ENCODE measurements at places on chromosomes 13 and 19.
A peak's percentile ranks its signal among the peaks of the same experiment; 100 is the strongest.

DNA sequence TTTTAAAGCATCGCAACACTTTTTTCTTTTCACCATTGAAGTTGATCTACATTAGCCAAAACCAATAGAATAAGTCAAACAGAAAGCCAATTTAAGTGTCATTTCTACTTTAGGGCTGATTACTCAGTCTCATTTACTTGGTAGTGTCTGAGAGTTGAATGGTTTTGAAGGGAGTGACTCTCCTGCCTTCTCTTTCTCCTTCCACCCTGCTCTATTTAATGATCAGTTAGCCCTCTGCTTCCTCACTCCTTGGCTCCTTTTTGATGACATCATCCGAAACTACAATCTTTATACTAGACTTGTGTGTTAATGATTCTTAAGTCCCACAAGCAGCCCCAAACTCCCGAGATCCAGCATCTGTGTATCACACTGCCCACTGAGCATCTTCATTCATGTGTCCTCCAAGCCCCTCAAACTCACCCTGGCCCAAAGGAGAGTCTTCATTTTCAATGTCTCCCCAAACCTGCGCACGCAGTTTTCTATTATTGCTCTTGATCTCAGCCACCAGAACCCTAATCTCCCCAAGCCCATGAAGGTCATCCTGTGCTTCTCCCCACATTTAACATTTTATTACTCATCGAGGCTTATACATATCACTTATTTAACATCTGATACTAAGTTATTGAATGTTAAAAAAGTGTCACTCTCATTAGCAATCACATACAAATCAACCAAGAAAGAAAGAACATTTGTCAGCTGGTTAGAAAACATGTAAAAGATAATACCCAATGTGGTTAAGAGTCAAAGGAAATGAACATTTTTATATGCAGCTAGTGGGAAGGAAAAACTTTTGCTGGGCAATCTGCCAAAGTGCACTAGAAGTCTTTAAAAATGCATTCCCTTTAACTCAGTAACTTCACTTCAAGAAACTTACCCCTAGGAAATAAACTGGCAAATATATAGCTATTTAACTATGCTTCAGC is 32.2 kb upstream of the ARGLU1 start:
- DNase-seq = no peak

DNA sequence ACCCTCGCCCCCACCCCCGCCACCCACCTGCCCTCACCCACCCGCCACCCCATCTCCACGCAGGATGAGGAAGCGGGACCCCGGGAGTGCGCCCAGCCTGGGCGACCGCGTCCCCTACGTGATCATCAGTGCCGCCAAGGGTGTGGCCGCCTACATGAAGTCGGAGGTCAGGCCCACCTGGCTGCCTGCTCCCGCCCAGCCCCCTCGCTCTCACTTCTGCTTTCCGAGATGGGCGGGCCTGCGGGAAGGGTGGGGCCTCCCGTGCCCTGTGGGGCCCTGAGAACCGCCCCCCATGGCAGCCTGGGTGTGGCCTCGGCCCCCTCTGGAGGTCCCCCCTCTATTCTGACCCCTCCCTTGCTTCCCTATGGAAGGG is 3.1 kb upstream of the SPIB start:
- no peak for DNase-seq

- DNase-seq = no peak
Measured at GRCh38 chr19:3544742-3545668, 6.0 kb downstream of the TEKTIP1 start.

DNA sequence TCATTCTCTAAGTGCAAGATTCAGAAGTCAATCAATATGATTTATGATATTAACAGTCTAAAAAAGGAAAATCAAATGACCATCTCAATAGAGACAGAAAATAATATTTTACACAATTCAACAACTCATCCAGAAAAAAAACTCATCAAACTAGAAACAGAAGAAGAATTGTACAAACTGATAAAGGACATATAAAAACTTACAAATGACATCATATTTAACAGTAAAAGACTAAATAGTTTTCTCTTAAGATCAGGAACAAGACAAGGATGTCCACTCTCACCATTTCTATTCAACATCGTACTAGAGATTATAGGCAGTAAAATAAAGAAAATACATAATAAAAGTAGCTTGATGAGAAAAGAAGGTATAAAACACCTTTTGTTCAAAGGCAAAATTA is 527.3 kb downstream of the DACH1 start:
- no peak for DNase-seq

GRCh38 chr13:39955560-39955959 is 300.1 kb downstream of the COG6 start:
- no peak for DNase-seq

- no peak for DNase-seq
Measured at GRCh38 chr13:110137680-110138009, 169.3 kb downstream of the COL4A1 start.

DNA sequence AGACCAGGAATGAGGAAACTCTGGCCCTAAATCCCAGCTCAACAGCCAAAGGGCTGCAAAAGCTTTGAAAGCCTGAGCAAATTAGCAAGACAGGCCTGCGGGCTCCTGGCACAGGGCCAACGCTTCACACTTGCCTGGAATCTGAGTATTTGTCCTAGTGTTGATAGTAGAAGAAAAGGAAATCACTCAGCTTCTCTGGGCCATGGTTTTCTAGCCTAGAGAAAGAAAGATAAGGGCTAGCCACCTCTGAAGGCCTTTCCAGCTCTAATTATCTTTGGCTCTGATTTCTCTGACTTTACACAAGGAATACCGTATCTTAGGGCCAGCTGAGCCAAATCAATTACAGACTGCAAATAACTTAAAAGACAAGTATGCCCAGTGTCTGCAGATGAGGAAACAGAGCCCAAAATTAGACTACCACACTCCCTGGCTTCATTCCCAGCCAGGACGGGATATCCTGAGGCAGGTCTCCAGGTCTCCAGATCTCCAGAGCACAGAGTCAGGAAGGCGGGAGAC is 69.6 kb downstream of the STK24 start:
- no peak for DNase-seq

GRCh38 chr19:3670796-3671679 is 29.2 kb downstream of the PIP5K1C start:
- peak; percentile 80 for DNase-seq

DNA sequence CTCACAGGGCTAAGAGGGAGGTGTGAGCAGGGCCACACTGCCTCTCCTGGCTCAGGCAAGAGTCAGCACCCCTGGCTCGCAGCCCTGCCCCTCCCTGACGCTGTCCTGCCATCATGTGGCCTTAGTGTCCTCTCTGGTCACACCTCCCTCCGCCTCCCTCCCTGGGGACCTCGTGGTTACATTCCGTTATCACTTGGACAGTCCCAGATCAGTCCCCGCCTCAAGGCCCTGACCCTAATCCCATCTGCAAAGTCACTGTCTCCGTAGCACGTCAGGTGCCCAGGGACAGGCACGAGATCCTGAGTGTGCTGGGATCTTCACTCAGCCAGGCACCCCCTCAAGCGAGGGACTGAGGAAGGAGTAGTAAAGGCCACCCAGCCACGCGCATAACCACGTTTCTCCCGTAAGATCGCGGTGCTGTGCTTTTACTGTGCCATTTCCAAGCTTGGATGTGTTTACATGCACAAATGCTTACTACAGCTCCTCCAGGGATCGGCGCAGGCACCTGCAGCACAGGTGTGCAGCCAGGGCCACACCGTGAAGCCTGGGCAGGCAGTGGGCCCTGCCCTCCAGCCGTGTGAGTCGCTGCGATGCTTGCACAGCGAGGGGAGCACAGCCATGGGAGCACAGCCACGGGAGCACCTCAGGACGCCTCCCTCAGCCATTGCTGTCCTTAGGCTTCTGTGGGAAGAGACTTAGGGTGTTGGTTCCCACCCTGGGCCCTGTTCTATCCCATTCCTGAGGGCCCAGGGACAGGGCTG is 10.7 kb upstream of the TMEM255B start:
- DNase-seq = no peak

- DNase-seq = no peak
Measured at GRCh38 chr13:61410669-61411297, 4.9 kb downstream of the PCDH20 start.

GRCh38 chr13:89372193-89372592 is 1701.0 kb downstream of the SLITRK5 start:
- DNase-seq = no peak

- DNase-seq = no peak
Measured at GRCh38 chr13:41652735-41653361, 195.5 kb downstream of the RGCC start.

- no peak for DNase-seq
Measured at GRCh38 chr19:48308631-48309586, 16.4 kb upstream of the EMP3 start.

GRCh38 chr19:24048261-24048660 is 38.7 kb upstream of the ZNF254 start:
- no peak for DNase-seq

DNA sequence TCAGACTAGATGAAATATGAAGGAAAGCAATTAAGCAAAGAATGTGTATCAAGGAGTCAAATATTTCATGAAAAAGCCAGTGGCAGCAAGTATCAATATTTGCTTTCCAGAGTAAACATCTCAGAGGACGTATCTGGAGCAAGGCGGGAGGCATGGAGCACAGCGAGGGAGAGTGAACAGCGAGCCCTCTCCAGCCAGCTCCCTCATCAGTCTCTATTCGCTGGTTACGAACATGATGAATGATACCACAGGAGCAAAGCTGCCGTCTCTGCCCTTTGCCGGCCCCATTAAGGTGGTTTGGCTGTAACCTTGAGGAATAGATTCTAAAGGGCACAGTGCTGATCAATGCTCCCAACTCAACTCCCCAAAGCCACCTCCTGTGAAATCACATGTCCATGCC is 95.8 kb downstream of the CCNA1 start:
- no peak for DNase-seq

DNA sequence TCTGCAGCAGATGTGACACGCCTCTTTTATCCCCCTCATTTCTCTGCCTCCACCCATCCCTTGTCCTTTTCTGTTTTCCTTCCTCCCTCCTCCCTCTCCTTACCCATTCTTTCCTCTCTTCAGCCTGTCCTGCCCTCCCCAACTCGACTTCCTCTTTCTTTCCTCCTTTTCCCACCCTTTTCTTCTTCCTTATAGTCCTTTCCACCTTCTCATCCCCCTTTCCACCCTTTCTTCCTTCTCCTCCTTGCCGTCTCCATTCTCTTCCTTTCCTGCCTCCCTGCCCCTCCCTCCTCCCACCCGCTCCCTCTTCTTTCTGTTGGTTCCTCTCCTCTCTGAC is 688 bp upstream of the ZNF71 start:
- DNase-seq = no peak

- no peak for DNase-seq
Measured at GRCh38 chr19:52473655-52474350, 20.4 kb downstream of the ZNF578 start.

DNA sequence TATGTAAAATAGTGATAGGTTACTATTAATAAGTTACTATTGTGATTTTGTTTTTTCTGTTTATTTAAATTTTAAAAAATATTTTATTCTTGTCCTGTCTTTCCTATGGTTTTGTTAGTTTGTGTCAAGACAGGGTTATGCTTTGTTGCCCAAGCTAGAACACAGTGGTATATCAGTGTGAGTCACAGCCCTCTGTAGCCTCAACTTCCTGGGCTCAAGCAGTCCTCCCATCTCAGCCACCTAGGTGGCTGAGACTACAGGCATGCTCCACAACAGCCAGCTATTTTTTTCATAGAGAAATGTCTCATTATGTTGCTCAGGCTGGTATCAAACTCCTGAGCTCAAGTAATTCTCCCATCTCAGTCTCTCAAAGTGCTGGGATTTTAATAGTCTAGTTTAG is 99.5 kb downstream of the ZNF675 start:
- no peak for DNase-seq

- DNase-seq = no peak
Measured at GRCh38 chr19:47886010-47886559, at the start of gene SULT2A1. SULT2A1 (minus strand) TSS chr19:47886315; CDS start chr19:47886257, 58 bp downstream.

- no peak for DNase-seq
Measured at GRCh38 chr19:5997371-5997770, 19.4 kb upstream of the RANBP3 start.

DNA sequence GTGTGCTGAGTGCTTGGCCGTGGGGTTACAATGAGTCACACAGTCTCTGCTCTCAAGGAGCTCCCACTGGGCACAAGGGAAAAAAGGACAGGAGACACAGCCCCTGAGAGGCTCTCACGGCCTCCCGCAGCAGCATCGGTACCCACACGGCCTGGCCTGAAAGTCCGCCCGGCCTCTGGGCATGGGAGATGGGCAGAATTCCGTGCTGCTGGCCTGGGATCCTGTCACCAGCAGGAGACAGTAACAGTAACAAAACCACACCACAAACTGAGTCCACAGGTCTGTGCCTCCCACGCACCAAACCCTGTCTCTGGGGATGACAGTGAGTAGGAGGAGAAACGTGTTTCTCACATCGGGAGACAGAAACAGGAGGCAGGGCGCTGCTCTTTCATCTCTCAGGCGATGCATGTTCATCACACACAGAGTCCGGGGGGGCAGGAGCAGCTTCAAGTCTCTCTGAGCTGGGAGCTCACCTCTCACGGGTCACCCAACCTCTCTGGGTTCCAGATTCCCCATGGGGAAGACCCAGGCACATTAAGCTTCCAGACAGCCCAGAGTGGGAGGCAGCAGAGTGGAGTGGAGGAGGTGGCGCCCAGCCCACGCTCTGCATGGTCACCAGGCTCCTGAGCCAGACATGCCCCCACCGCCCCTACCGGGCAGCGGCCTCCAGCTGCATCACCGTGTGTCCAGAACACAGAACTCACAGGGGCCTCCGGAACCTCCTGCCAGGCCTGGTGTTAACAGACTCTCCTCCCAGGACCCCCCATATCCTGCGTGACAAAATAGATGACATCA is 124.7 kb upstream of the VSTM2B start:
- no peak for DNase-seq

- no peak for DNase-seq
Measured at GRCh38 chr13:102751886-102752285, 21.7 kb downstream of the TEX30 start.

- DNase-seq = no peak
Measured at GRCh38 chr19:8610041-8610935, at the start of gene ADAMTS10. ADAMTS10 (minus strand) TSS chr19:8610715; CDS start chr19:8605710, 5,005 bp downstream.

DNA sequence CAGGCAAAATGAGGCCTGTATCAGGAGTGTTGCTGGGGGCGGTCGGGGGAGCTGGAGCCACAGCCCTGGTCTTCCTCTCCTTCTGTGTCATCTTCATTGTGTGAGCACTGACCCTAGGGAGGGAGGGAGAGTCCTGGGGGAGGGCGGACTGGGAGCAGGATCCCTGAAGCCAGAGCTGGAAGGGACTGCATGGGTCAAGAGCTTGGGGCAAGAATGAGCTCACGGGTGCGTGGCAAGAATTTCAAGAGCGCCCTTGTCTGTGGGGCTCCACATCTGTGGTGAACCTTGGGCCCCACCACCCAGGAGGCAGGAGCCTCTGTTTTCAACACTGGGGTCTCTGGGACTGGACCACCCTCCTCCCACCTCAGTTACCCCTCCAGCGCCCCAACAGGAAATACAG is 4.7 kb downstream of the SIGLEC7 start:
- DNase-seq = no peak

DNA sequence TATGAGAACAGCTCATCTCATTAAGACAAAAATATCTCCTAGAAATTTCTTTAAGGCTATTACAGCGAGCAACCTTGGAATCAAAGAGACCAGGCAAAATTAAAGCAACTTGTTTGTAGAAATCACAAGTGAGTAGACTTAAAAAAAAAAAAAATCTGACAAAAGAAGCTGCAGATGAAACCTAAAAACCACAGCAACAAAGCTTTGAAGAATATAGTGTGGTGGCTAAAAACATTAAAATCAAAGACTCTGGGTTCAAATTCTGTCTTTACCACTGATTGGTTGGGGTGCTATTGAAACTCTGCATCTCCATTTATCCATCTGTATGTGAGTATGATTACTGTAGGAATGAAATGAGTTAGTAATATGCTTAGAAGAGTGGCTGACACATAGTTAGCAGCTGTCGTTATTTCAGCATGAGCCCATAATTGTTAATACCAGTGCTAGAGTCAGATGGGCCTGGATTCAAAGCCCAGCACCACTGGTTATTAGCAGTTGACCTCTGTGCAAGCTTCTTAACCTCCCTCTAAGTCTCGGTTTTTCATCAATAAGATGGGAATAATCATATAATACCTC is 157.6 kb downstream of the FOXO1 start:
- no peak for DNase-seq

Data from suprapubic skin (tissue), 4 donors.